AG08395 (cell line): ENCODE measurements at places on chromosomes 2 and 18.

DNA sequence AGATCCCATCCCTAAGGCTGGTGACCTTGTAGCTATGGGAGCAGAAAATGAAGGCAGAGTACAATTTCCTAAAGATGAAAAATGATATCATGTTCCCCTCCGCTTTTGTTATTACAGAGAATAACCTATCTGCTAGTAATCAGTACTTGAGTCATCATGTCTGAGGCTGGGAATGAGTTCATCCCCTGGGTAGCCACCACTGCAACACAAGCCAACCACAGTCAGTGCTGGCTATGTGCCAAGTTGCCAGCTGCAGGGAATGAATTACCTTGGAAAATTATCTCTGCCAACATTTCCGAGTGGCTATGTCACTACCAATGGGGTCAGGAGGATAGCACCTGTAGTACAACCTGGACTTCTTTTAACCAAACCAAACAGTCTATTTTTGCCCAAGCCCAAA lies 1094.7 kb upstream of the DDX18 start:
- no peak for DNase-seq

GRCh38 chr2:28293416-28293815 lies 99.2 kb upstream of the FOSL2 start:
- no peak for DNase-seq

DNA sequence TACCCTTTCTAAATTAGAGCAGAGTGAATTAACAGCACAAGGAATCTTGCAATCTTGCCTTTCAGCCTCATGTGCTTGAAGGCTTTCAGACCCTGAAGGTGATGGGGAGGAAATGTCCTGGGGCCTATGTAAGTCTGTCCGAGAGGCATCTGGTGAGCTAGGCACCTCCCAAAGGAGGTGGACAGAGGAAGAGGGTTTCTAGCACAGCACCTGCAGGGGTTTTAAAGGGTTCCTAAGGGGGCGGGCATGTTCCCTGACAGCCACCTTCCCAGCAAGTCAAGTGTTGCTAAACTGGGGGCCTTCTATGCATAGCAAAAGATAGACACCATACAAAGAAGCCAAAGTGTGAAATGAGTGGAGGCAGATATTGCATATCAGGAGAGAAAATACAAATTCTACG lies 88.5 kb downstream of the CDH2 start:
- no peak for DNase-seq

DNA sequence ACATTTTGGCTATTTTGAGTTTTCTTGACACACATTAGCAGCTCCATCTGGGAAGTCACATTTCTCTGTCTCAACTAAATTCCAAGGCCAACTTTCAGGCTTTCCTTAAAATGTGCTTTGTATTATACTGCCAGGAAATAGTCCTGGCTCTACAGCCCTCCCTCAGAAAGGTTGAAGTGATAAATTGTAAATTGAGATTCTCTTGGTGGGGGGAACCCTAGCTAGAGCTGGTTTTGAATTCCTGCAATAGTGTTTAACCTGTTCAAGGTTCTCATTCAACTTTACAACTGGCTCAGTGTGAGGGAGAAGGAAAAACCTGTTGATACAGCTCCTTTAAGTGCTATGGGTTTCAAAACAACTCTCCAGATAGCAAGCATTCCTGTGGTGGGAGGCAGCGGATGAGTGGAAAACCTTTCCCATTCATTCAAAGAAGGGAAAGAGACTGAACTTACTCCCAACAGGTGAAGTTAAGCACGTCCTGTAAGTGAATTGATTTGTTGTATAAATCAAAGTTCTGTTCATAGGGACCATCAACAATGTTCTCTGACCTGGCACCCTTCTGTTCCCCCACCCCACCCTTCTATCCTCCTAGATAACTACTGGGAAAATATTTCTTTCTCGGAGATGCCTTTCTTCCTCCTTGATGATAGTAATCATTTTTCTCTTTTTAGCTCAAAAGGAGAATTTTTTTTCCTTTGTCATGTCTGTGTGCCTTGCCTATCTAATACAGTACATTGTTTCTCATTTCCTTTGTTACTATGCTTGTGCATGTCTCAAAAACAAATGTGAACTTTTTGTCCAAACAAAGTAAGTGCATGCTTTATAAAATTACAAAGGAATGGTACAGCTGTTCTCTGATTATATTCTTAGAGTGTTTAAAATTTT lies 44.2 kb upstream of the SLC39A10 start:
- peak; percentile 76 for DNase-seq

DNA sequence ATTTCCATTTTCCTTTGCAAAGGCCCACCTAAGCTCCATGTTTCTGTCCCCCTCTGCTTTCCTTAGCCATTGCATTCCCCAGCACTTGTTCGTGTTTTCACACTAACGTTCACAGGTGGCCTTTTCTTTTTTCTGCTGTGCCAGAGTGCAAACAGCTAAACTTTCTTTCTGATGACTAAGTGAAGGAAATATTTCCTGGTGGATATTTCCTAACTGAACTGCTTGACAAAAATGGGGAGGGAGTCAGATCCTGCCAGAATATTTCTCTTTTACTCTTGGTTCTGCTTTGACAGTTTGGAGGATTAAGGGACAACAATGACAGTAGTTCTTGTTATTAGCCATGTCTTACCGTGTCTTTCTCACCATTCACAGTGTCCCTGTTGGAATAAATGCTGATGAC lies 344.0 kb downstream of the ARHGAP15 start:
- DNase-seq = peak; percentile 67

DNA sequence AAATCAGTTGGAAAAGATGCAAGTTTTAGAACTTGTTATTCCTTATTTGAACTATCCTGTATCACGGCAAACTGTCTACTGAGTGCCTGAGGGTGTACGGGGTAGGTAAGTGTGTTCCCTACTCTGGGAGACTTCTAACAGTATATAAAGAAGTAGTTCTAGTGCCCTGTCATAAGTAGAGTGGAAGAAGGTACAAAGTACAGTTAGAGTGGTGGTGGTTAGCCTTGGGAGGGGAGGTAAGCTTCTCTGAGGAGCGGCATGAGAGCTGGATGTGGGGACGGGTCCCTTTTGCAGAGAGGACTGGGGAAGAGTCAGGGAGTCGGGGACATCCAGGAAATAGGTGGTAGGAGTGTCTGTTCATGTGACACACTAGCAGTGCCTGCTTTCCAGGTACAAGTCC lies 48.5 kb downstream of the DGKD start:
- no peak for DNase-seq

- DNase-seq = peak; percentile 83
Measured at GRCh38 chr2:201696151-201696659, 2.2 kb downstream of the MPP4 start.

DNA sequence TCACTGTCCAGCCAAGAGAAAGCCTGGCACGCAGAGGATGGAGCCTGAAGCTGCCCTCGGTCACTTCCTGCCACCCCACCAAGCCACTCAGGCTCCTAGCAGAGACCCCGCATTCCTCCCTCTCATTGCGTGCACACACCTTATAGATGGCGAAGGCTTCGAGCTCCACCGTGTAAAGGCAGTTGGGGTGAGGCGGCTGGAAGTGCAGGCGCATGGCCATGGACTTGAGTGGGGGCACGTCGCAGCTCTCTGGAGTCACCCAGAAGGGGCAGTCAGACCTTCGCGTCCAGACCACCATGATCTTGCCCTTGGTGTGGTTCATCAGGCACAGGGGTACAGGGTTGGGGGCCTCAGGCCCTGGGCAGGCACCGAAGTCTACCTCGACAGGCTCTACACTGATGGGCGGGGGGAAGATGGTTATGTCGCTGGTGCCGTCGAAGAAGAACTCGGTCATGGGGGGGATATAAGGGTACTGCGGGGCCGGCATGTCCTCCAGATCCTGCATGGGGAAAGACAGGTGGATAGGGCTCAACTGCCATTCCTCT lies 13.7 kb downstream of the CFAP65 start:
- DNase-seq = no peak

DNA sequence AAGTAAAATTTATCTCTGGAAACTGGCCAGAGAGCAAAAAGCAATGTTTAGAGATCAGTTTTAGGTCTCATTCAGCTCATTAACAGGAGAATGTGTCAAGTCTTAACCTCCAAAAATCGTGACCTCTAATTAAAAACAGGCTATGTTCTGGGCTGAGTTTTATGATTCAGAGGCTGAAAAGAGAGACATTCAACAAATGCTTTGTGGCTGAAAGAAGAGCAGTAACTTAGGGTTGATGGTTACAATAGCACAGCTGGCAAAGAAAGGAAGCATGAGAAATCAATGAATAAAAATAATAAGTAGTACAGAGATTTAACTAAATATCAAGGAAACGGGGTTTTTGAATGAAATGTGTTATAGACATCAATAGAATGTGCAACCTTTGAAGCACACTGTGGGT lies 13.1 kb downstream of the TGIF1 start:
- peak; percentile 55 for DNase-seq

- DNase-seq = no peak
Measured at GRCh38 chr2:24203029-24203786, 28.4 kb downstream of the FAM228A start.

DNA sequence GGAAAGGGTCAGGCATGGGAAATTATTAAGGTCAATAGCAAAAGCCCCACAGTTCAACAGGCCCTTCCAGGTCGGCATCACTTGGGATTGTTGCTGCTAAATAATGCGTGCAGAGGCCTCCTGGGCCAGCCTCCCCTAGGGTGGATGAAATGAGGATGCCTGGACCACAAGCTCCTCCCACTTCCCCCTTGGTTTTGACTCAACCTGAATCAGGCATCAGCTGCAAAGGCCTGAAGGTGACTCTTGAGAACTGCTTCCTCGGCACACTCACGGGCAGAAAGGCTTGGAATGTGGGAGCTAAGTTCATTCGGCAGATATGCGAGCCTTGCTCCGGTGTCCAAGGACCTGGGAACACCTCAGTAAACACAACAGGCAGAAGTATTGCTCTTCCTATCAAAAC lies 69.3 kb downstream of the MBP start:
- no peak for DNase-seq

GRCh38 chr2:67036444-67036843 lies 360.7 kb upstream of the ETAA1 start:
- DNase-seq = no peak

GRCh38 chr2:238379096-238379810 lies 47.5 kb upstream of the ASB1 start:
- no peak for DNase-seq

DNA sequence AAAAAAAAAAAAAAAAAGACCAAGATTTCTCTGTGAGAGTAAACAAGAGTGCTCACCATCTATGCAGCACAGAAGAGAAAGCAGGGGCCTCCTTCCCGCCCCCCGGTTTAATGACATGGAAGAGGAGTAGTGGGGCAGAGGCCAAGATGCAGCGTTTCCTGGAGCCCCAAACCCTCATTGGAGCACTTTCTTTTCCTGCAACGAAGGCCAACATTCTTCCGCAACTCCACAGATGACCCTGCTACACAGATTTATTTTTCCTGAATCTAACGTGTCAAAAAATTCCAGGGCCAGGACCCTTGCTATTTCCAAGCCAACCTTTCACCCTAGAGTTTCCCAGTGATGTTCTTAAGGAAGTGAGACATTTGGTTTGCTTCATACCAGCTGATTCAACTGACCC lies 189.6 kb downstream of the MIB1 start:
- no peak for DNase-seq

DNA sequence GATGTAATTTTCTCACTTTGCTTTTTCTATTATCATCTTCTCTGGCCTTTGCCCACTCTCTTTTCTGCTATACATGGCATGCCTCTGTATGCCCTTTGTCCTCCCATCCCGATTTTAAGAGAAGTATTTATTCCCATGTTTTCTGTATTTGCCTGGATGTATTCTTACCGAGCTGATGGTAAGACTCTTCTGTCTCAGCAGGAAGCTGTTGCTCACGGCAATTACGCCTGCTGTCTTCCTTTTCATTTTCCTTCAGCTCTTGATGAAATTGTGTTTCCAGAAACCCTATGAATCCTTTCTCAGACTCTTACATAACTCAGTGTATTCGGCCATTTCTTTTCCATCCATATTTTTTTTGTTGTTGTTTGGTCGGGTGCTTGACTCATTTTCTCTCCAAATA lies 121.6 kb downstream of the SP3 start:
- no peak for DNase-seq

DNA sequence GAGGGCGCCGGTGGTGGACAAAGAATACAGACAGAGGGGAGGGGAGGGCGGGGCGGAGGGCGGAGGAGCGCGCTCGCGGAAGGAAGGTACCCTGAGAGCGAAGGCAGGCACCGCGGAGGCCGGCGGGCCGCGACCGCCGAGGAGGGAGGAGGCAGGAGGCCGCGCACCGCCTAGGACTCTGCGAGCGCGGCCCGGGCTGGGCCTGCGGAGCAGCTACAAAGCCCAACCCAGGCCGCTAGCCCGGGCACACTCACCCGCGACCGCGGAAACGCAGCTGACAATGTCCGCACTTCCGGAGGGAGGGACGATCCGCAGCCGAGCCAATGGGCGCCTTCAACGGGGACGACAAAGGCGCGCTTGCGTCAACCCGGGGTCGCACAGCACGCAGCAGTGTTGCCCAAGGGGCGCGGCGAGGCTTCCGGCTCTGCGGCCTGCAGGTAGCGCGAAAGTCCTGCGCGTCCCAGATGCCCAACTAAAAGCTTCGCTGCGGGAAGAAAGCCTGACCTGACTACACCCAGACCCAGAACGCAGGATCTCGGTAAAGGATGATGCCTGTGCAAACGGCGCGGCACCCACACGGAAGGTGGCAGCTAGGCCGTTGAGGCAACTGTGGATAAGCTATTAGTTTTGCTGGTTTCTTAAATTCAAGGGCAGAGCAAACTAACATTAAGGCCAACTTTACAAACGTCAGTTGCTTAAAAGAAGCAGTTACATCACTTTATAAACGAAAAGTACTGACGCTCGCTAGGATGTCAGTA lies at the start of gene C18orf32:
Gene C18orf32 (minus strand): TSS at position 282 of the 758 bp plus-strand sequence. CDS start 3,486 bp downstream, outside the sequence.
- DNase-seq = peak; percentile 93

DNA sequence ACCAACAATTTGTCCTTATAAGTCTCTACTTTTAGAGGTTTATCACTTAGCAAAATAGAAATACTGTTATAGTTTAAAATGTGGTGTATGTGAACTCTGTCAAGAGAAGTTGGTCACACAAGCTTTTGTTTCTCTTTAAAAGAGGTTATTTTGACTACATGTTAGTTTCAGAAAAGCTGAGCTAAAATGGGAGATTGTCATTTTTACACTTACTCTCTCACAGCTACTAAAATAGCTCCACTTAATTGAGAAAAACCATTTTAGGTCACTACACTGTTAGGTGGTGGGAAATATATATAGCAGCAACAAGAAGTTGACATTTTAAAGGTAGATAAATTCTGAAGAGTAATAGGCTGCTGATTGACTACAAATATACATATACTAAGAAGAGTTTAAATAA lies 161.5 kb upstream of the KCNJ3 start:
- DNase-seq = no peak

DNA sequence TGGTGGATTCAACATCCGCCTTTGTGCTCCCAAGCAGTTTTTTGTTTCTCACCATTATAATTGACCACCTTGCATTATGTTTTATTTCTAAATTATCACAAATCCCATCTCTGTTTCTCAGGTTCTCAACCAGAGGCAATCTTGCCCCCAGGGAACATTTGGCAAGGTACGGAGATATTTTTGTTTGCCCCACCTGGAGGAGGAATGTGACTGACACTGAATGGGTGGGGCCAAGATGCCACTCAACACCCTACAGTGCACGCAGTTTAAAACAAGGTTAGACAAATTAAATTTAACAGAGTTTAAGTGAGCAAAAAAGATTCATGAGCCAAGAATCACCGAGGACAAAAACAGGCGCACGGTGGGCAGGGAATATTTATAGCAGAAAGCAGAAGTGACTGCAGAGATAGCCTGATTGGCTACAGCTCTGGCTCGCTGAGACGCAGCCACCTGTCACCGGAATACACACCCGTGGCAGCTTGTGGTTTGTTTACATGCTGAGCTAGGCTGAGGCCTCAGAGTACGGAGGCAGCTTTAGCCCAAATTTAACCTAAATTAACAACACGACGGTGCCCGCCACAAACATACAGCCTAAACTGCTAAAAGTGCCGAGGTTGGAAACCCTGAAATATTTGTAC lies 150.0 kb upstream of the ALKAL2 start:
- no peak for DNase-seq
